ENCODE measurements at places on chromosomes 16 and 17. TPM values are rescaled to one million over a fixed set of nuclear protein-coding genes. Genes with fewer than 3 reads are reported as not detected.

Gene ZMYND15
- total RNA-seq, result under 0.01 TPM

Gene NLGN2
- total RNA-seq, result 2.3 TPM

Gene TEKT1
- total RNA-seq, result not detected

Gene SLFN5
- total RNA-seq, result 58.9 TPM

Gene POLR2C
- 150 TPM for total RNA-seq

Gene MPV17L
- total RNA-seq, result 0.58 TPM

Gene KRTAP3-1
- not detected for total RNA-seq

Gene ITGAD
- not detected for total RNA-seq

Gene IL4R
- 39.1 TPM for total RNA-seq

All from regular cardiac myocyte (primary cell).